CD4-positive, alpha-beta memory T cell (primary cell): ENCODE measurements at places on chromosomes 7 and 10.

GRCh38 chr7:4699841-4700240, 17.7 kb downstream of the FOXK1 start:
- H3K27ac ChIP-seq = no peak overlapping the region
- peaks cover 29% of the 10 kb centered on the region for H3K4me1 ChIP-seq
- no peak for DNase-seq

DNA sequence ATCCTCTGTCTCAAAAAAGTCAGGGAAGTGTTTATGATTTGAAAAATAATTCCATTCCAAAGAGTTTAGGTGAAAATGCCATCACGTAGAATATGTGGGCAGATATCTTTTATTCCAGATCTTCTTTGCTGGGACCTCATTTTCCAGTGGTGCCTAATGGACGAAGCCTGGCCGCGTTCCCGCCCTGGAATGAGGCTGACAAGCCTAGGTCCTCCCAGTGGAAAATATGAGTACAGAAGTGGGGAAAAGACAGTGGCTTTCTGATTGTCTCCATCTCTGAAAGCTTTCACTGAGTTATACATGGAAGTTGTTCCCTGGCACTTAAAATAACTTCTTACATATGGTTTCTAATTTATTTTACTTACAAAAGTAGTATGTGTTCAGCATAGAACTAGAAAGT, 139.4 kb downstream of the TACC2 start:
- no peak overlapping the region for H3K4me3 ChIP-seq
- no peak overlapping the region for H3K27ac ChIP-seq
- no peaks in the 10 kb centered on the region for H3K36me3 ChIP-seq
- no peaks in the 10 kb centered on the region for H3K4me1 ChIP-seq
- H3K27me3 ChIP-seq = no peaks in the 10 kb centered on the region

DNA sequence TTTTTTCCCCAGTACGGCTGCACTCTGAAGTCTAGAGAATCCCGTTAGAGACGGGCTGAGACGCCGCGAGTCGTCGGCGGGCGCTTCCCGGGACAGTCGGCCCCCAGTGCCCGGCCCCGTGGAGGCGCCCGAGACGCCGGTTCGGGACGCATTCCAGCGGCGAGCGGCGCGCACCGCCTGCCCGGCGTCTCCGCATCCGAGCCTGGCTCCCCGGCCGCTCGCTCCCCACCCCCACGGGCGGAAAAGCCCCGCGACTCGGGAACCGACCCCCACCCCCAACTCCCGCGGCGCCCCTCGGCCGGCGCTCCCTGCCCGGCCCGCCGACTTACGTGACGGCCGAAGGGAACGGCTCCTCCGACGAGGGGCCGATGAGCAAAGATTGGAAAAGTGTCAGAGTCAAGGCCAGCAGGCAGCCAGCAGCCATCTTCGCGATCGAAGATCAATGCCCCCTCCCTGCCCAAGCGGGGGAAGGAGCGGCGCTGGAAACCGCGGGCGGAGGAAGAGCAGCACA, 486 bp downstream of the CACNA2D1 start:
- no peaks in the 10 kb centered on the region for H3K36me3 ChIP-seq
- no peak overlapping the region for H3K27ac ChIP-seq
- no peak overlapping the region for H3K4me3 ChIP-seq
- DNase-seq = no peak
- H3K4me1 ChIP-seq = no peaks in the 10 kb centered on the region

GRCh38 chr7:148173369-148173768, 417.2 kb upstream of the C7orf33 start:
- DNase-seq = no peak
- no peaks in the 10 kb centered on the region for H3K27me3 ChIP-seq
- no peak overlapping the region for H3K4me3 ChIP-seq
- H3K4me1 ChIP-seq = no peaks in the 10 kb centered on the region

DNA sequence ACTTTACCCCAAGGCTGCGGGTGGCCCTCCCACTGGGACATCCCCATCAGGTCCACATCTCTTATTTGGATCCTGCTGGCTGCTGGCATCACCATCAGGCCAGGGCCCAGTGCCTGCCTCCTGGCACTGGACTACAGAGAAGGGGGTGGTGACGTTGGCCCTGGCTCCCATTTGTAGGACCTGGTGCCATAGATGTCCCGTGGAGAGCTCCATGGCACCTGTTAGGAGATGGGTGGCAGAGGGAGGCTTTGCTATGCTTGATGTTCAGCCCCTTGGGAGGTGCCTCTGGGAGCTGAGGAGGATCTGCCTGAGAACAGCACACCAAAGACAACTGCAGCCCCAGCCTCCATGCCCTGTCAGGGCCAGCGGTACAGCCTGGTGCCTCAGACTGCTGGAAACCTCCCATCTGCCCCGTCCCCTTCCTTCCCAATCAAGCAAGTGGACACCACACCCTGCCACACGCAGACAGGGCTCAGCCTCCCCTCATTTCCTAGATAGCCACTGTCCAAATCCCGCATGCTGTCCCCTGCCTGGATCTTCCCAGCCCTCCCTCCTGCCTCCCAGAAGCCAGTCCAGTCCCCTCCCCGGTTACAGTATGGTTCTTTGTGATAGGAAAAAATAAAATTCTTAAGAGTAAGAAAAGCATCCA, 230.0 kb upstream of the GRB10 start:
- no peaks in the 10 kb centered on the region for H3K36me3 ChIP-seq
- H3K27me3 ChIP-seq = no peaks in the 10 kb centered on the region
- no peak for DNase-seq
- no peak overlapping the region for H3K27ac ChIP-seq

- H3K4me1 ChIP-seq = peaks cover 13% of the 10 kb centered on the region
- H3K27ac ChIP-seq = no peak overlapping the region
- no peak overlapping the region for H3K4me3 ChIP-seq
- H3K36me3 ChIP-seq = no peaks in the 10 kb centered on the region
Observed at GRCh38 chr7:139562961-139563565, 39.6 kb downstream of the CLEC2L start.

GRCh38 chr10:7667262-7668141, 736 bp upstream of the ITIH5 start:
- no peak overlapping the region for H3K27ac ChIP-seq
- H3K4me1 ChIP-seq = peaks cover 8% of the 10 kb centered on the region
- no peak for DNase-seq

DNA sequence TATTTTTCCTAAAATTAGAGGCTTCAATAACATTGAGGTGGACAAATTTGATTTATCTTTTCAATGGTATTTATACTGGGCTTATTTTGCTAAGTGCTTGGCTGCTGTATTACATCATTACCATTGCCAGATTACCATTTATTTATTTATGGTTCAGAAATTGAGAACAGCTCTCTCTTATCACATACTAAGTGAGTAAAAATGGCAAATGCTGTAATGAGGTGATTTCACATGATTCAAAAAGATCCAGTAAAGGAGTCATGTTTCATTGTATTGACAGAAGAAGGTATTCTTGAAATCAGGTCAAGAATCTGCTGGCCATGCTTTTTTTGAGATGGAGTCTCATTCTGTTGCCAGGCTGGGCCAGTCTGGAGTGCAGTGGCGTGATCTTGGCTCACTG, 322.6 kb downstream of the KIF20B start:
- H3K27ac ChIP-seq = no peak overlapping the region
- no peaks in the 10 kb centered on the region for H3K4me1 ChIP-seq
- H3K36me3 ChIP-seq = no peaks in the 10 kb centered on the region
- H3K27me3 ChIP-seq = no peaks in the 10 kb centered on the region
- H3K4me3 ChIP-seq = no peak overlapping the region

GRCh38 chr10:28561531-28561930, 28.6 kb downstream of the WAC start:
- DNase-seq = no peak
- no peak overlapping the region for H3K4me3 ChIP-seq
- H3K36me3 ChIP-seq = peaks cover 6% of the 10 kb centered on the region
- no peak overlapping the region for H3K27ac ChIP-seq
- H3K27me3 ChIP-seq = no peaks in the 10 kb centered on the region
- peaks cover 92% of the 10 kb centered on the region for H3K4me1 ChIP-seq

GRCh38 chr10:117375360-117376178, at the start of gene PDZD8:
TSS of gene PDZD8 (minus strand) at chr10:117375440. CDS start at chr10:117375227, 213 bp downstream.
- DNase-seq = peak; percentile 86
- peak within 1 kb of the TSS; percentile 98 for H3K4me3 ChIP-seq
- no peaks in the 10 kb centered on the region for H3K36me3 ChIP-seq
- peaks cover 3% of the 10 kb centered on the region for H3K27me3 ChIP-seq

DNA sequence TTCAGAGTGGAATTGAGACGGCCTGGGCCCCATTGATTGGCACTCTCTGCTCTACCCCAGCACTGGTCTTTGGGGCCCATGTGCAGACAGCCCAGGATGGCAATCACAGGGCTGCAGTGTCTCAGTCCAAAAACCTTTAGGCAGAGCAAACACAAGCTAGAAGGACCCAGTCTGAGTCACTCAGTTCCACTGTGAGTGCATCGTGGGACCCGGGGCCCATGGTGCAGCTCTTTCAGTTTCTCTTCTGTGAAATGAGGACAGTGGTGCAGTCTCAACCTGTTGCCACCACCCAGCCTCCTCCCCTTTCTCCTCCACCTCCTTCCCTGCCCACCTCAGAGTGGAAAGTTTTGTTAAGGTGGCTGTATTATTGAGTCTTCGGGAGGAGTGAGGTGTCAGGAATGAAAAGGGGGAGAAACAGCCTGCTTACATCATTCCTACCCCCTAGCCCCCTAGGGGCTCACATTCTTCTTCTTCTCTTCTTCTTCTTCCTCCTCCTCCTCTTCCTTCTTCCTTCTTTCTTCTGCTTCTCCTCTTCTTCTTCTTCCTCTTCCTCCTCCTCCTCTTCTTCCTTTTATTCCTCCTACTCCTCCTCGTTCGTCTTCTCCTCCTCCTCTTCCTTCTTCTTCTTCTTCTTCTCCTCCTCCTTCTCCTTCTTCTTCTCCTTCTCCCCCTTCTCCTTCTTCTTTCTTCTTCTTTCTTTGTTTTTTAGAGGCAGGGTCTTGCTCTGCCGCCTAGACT, 19.5 kb upstream of the CARD11 start:
- H3K4me3 ChIP-seq = peak overlapping the region; percentile 30
- no peaks in the 10 kb centered on the region for H3K27me3 ChIP-seq
- no peaks in the 10 kb centered on the region for H3K36me3 ChIP-seq
- peak overlapping the region; percentile 48 for H3K27ac ChIP-seq

DNA sequence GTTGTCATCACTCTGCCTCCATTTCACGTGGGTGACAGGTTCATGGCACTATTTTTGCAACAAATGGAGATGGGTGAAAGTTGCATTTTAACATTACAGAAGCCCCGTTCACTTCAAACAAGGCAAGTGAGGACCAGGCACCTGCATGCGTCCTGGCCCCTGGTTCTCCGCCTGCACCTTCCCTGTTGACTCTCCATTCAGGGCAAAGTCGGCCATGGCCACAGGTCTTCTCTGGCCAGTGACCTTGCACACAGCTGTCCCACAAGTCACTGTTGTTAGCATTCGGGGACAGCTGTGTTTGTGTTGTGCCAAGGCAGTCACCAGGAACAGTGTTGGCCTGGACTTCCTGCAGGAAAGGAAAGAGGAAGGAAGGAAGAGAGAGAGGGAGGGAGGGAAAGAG, 554.9 kb downstream of the TCERG1L start:
- DNase-seq = no peak
- no peaks in the 10 kb centered on the region for H3K4me1 ChIP-seq
- no peak overlapping the region for H3K27ac ChIP-seq

GRCh38 chr10:118729200-118729599, 25.6 kb downstream of the CACUL1 start:
- peaks cover 54% of the 10 kb centered on the region for H3K4me1 ChIP-seq
- no peak overlapping the region for H3K4me3 ChIP-seq
- DNase-seq = no peak
- H3K27ac ChIP-seq = no peak overlapping the region
- no peaks in the 10 kb centered on the region for H3K27me3 ChIP-seq

- no peak overlapping the region for H3K27ac ChIP-seq
- no peak for DNase-seq
- H3K4me1 ChIP-seq = no peaks in the 10 kb centered on the region
Observed at GRCh38 chr10:32731527-32731926, 226.5 kb downstream of the ITGB1 start.

DNA sequence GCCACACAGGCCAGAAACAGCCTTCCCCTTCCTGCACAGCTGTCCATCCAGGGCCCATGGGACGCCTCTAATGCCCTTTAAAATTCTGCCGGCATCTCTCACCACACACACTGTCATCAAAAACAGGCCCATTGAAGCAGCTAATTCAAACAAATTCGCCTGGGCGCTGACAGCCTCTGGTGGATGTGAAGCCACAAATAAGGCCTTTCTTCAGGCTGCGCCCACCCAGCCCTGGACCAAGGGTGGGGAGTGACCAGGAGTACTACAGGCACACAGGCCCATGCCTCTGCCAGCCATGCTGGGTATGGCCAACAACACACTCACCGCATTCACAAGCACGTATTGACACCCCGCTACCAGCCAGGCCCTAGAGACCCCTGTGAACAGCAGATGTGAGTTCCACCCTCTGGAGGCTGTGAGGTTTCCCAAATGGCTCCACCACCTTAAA, 54.6 kb downstream of the SLIT1 start:
- H3K4me1 ChIP-seq = no peaks in the 10 kb centered on the region
- no peak for DNase-seq
- H3K27ac ChIP-seq = no peak overlapping the region
- no peak overlapping the region for H3K4me3 ChIP-seq

DNA sequence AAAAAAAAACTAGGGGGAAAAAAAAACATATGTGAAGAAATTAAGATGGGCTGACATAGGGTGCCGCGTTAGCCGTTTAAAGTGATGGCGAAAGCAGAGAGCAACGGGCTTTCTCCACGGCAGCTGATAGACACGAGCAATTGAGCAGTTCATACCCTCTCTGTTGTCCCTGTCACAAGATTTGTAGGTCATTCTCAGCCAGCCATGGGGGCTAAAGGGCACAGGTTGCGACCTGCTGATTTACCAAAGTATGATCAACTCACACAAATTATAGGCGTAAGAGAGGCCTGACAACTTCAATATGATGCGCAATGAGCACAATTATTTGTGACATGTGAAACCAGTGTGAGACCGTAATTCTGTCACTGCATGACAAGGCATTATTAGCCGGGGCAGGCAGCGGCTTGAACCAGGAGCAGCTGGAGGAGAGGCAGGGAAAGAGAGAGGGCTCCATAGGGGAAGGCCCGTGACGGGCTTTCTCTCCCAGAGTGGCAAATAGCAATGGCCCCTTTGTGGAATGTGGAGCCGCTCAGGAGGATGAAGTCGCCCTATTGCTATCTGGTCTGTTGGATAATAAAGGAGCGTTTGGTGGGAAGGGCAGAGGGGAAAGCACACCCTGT, 195.1 kb upstream of the HABP2 start:
- H3K4me1 ChIP-seq = no peaks in the 10 kb centered on the region
- no peak overlapping the region for H3K4me3 ChIP-seq
- no peaks in the 10 kb centered on the region for H3K27me3 ChIP-seq
- H3K27ac ChIP-seq = no peak overlapping the region
- H3K36me3 ChIP-seq = no peaks in the 10 kb centered on the region
- DNase-seq = no peak

- H3K27ac ChIP-seq = no peak overlapping the region
- H3K4me1 ChIP-seq = peaks cover 88% of the 10 kb centered on the region
- no peak for DNase-seq
- no peaks in the 10 kb centered on the region for H3K36me3 ChIP-seq
- no peak overlapping the region for H3K4me3 ChIP-seq
- no peaks in the 10 kb centered on the region for H3K27me3 ChIP-seq
Observed at GRCh38 chr10:63240807-63241206, 107.7 kb downstream of the NRBF2 start.

- H3K36me3 ChIP-seq = no peaks in the 10 kb centered on the region
- H3K4me1 ChIP-seq = no peaks in the 10 kb centered on the region
- no peak for DNase-seq
- H3K4me3 ChIP-seq = no peak overlapping the region
Observed at GRCh38 chr10:59234194-59234593, 57.8 kb downstream of the PHYHIPL start.
